Dermis lymphatic vessel endothelial cell (primary cell): ENCODE measurements at places on chromosomes 2 and 18. TPM values are rescaled to one million over a fixed set of nuclear protein-coding genes. Genes with fewer than 3 reads are reported as not detected.

TCF23 gene
- total RNA-seq: not detected in 2 replicates

STPG4 gene
- total RNA-seq: 0.11 and 0.17 TPM in 2 replicates

POTEI gene
- 0.17 and 0.98 TPM in 2 replicates for total RNA-seq

FASTKD1 gene
- total RNA-seq: 11.1 and 17.4 TPM in 2 replicates

PPP4R3B gene
- total RNA-seq: 39.3 and 52.3 TPM in 2 replicates

PLCD4 gene
- total RNA-seq: 1.3 and 2.6 TPM in 2 replicates

ANKRD53 gene
- total RNA-seq: 0.26 and 0.33 TPM in 2 replicates

WDSUB1 gene
- 6.8 and 9.1 TPM in 2 replicates for total RNA-seq

ACKR3 gene
- 6.4 and 13.4 TPM in 2 replicates for total RNA-seq

KCNF1 gene
- 3.4 and 7.3 TPM in 2 replicates for total RNA-seq

LIPT1 gene
- 4.2 and 7.5 TPM in 2 replicates for total RNA-seq

LRATD1 gene
- total RNA-seq: 0.98 and 3.4 TPM in 2 replicates

VWA3B gene
- total RNA-seq: not detected in 2 replicates

MAPK4 gene
- total RNA-seq: not detected in 2 replicates

FEV gene
- not detected in 2 replicates for total RNA-seq

TYW5 gene
- total RNA-seq: 4.4 and 6.3 TPM in 2 replicates

ARPC2 gene
- total RNA-seq: 232 and 237 TPM in 2 replicates

ACVR1C gene
- total RNA-seq: 0.09 TPM in 1 of 2 replicates, not detected in the other

KATNAL2 gene
- total RNA-seq: 0.86 and 1.1 TPM in 2 replicates

IWS1 gene
- 27.0 and 32.7 TPM in 2 replicates for total RNA-seq

FOXD4L1 gene
- under 0.01 TPM in 1 of 2 replicates, not detected in the other for total RNA-seq

ESPNL gene
- not detected in 2 replicates for total RNA-seq

FKBP1B gene
- total RNA-seq: 8.7 and 10.5 TPM in 2 replicates

EML4 gene
- total RNA-seq: 15.0 and 31.1 TPM in 2 replicates

NLRC4 gene
- total RNA-seq: not detected in 2 replicates

ARHGEF33 gene
- under 0.01 and 0.26 TPM in 2 replicates for total RNA-seq

HTR2B gene
- total RNA-seq: 1.5 TPM in 2 replicates

TBR1 gene
- total RNA-seq: under 0.01 and 0.09 TPM in 2 replicates

PKP4 gene
- 38.3 and 41.3 TPM in 2 replicates for total RNA-seq
